ENCODE measurements at places on chromosomes 1 and 21.

DNA sequence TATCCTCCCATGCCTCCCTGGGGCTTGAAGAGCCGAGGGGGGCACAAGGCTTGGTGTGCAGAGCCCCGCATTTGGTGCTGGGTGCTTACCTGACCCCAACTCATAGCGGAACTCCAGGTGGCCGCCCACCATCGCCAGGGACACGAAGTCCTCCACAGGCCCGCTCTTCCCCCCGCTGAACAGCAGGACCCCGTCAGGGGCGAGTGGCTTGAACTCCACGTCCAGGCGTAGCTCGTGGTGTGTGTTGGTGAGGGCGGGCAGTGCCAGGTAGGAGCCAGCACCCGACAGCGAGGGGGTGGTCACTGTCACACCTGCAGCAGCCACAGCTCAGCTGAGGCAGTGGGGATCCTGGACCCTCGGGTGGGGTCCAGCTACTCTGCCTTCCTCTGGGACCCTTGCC, 17.2 kb downstream of the LDLRAD2 start:
- no peak for DNase-seq

DNA sequence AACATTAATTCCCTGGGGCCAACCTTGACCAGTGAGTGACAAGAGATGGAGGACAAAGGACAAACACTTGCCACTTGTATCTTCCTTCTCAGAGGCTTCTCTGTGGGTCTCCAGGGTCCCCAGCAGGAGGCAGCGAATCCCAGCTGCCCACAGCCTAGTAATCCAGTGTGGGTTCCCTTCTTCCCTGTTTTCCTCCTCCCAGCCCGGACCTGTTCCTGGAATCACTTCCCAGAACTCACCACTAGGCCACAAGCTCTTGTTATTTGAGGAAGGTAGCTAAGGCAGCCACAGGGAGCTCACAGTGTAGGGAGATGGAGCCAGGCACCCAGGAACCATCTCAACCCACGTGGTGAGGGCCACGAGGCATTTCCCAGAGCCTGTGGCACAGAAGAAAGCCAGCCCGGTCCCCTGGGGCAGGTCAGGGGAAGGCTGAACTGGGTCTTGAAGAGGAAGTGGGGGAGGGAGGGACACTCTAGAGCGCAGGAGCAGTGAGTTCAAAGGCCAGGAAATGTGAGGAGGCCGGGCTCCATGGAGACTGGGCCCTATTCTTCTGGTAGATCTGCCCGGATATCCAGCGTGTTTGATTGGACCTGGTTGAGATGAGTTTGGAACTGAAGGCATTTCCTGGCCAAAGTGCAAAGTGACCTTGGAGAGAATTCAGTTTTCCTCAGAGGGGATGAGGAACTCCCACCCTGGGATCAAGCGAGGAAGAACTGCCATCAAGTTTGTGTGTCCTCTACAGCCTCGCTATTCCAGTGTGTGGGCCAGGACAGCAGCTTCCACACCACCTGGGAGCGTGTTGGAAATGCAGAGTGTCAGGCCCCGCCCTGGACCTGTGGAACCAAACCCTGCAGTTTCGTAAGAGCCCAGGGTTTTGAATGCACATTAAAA, 20.3 kb upstream of the C2CD2 start:
- DNase-seq, result no peak

GRCh38 chr1:226209307-226210059, 14.0 kb upstream of the MIXL1 start:
- no peak for DNase-seq

DNA sequence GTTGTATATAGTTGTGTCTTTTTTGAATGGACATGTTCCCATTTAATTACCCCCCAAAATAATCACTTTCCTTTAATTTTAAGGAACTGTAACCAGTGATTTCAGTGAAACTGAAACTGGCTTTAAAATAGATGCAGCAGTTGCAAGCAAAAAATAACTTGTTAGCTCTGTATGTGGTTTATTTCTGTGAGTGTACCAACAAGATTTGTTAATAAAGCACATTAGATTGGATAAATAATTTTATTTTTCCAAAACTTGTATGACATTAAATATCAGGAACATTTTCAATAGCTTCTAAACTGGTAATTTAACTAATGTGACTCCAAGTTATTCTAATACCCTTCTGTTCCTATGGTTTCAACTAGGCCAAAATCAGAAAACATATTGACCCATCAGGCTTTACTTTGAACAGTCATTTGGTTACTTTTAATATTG, 184.3 kb upstream of the CACYBP start:
- DNase-seq, result no peak

DNA sequence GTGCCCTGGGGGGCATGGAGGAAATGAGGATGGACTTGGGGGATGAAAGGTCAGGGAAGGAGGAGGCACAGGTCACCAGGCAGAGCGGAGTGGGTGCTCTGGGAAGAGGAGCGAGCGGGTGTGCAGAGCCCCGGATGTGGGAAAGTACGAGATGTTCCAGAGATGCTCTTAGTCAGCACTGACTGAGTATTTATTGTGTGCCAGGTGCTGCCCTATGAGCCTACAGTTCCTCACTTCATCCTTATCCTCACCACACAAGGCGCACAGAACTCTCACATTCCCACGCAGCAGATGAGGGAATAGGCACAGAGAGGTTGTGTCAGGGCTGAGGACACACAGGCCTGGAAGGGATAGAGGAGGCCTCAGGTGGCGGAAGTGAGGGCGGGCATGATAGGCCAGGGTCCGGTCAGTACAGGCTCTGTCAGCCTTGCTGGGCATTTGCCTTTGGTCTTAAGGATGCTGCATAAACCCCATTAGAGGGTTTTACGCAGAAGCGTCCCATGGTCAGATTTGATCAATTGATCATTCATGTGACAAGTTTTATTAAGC, 77.3 kb downstream of the ARHGEF10L start:
- no peak for DNase-seq

GRCh38 chr1:116476321-116476720, 94.5 kb downstream of the CD58 start:
- DNase-seq, result no peak

DNA sequence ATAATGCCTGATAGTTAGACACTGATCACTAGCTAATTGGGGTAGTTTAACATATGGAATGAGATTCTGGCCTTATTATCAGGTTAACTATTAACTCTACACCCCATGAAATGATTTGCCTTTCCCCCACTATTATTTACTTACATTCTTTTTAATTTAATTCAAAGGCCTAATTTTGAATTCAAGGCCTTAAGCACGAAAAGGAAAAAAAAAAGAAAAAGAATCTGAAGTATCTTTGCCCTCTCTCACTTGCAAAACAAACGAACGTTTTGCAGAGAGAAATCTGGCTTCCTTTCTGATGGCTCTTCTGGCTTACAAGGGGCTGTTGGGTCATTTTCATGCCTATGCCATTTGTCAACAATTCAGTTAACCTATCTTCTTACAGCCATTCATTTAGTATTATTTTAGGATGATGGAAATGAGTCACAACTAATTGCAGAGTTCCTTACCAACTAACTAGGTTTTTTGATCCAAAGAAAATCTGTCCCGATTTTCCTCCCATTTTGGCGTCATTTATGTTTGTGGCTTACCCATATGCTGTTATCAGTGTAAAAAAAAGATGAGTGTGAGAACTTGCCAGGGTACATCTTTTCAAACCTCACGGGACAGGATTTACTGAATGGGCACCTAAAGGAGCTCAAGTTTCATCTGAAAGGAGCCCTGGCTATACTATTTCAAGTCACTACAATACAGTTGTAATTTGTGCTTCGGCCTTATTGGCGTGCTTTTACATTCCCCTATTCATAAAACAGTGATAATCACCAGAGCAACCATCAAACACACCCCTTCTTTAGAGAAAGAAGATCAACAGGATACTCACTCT, 1.9 kb upstream of the ERRFI1 start:
- DNase-seq, result no peak

DNA sequence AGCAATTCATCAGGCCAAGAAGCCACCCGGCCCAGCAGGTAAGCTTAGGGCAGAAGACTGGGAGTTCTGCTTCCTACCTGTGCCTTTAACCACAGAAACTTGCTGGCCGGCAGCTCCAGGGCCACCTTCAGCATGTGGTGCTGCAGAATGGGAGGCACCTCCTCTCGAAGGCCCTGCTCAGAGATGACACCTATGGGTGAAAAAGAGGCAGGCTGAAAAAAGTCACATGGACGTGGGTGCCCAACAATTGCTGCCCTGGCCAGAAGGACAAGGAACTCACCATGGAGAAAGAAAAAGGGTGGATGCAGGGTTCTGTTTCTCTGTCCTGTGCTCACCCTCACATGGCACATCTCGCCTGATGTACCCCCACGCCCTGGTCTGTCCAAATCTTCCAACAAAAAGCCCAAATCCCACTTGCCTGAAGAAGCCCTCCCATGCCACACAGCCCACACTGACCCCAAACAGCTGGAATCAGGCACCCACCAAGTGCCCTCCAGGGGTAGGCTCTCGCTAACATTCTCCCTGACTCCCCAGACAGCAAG, 33.0 kb downstream of the URB1 start:
- DNase-seq, result no peak

DNA sequence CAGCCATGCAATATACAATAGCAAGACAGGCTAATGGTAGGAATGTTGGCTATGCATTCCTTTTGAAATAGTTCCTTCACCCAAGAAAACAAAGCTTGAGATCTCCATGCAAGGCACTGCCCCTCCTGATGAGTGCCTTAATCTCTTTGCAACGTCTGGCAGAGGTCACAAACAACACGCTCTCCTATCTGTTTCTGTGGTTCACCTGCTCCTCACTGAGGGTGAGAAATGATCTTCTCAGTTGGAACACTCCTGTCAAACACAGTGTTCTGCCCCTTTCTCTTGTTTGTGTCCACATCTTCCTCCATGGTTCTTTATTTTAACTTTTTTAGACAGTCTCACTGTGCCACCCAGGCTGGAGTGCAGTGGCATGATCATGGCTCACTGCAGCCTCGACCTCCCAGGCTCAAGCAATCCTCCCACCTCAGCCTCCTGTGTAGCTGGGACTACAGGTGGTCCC, 21.2 kb upstream of the XPR1 start:
- no peak for DNase-seq

- no peak for DNase-seq
Observed at GRCh38 chr1:211695135-211695816, 19.9 kb upstream of the NEK2 start.

GRCh38 chr1:55959136-55959548, 620.2 kb downstream of the PLPP3 start:
- DNase-seq, result no peak

DNA sequence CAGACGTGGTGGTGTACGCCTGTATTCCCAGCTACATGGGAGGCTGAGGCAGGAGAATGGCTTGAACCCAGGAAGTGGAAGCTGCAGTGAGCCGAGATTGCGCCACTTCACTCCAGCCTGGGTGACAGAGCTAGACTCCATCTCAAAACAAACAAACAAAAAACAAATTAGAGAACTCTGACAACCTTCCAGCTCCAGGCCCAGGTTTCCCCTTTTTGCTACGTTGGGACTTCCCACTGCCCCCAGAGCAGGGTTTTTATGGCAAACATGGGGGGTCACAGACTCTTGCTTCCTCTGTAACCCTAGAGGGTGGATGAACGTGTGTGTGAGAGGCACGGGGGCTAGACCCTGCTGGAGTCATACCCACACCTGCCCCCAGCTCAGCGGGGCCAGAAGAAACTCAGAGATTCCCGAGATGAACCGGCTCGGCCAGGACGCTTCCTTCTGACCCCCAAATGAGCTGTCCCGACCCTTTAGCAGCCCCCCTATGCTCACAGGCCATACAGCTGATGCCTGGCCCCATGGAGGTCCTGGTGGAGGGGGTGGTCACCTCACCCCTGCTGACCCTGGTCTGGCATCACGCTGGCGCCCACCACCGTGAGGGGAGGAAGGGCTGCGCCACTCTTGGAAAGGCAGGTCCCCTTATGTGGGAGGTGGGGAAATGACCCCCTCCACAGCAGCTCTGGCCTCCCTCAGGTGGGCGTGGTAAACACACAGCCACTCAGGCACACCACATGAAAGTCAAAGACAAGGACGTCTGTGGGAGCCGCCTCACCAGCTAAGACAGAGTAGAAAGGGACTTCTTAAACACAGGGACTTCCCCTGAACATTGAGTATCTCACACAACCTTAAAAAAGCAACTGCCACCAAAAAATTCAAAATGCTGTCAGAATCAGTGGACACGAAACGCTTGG, 7.1 kb downstream of the GPR157 start:
- no peak for DNase-seq

DNA sequence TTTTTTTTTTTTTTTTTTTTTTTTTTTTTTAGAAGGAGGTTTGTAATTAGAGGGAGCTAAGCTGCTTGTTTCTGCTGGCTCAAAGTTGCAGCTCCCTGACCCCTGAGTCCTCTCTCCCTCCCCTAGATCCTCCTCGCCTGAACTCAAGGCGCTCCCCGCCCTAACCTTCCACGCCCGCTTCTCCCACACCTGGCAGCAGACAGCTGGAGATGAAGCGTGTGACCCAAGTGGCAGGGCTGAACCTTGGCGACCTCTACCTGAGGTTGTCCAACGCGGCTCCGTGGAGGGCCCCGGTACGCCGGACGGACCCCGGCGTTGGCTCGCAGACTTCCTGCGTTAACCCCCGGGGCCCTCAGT, 795 bp downstream of the NGF start:
- DNase-seq, result no peak

GRCh38 chr1:112906150-112906698, 49.8 kb downstream of the SLC16A1 start:
- DNase-seq, result no peak

DNA sequence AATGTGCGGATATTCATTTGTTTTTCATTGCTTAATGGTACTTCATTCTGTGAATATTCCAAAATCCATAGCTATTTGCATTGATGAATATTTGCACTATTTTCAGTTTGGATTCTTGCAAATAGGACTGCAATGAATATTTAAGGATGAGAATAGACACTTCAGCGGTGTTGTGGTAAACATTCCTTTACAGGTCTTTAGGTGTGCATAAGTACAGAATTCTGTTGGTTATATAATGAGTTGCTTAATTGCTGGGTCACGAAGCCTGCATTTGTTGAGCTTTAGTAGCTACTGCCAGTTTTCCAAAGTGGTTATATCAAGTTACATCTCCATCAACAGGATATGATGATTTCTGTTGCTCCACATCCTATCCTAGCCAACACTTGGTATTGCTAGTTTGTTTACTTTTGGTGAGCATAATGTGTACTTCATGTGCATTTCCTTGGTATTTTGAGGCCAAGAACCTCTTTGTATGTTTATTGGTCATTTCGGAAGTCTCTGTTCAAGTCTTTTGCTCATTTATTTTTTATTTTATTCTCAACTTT, 64.2 kb upstream of the CYYR1 start:
- DNase-seq, result no peak

DNA sequence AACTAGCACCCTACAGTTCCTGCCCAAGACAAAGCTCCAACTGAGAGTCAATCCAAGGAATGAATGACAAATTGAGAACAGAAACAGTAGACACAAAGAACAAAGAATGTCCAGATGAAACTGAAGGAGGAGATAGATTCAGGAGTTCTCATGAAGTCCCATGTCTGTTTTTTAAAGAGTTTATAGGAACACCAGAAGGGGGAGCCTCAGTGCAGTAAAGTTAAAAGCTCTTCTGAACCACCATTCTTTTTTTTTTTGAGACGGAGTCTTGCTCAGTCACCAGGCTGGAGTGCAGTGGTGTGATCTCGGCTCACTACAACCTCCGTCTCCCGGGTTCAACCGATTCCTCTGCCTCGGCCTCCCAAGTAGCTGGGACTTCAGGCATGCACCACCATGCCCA, 323.6 kb downstream of the MRPL39 start:
- no peak for DNase-seq
